ENCODE measurements at places on chromosomes 1 and 21.

GRCh38 chr1:9289090-9289534, 3.6 kb upstream of the SPSB1 start:
- peak; percentile 92 for DNase-seq

DNA sequence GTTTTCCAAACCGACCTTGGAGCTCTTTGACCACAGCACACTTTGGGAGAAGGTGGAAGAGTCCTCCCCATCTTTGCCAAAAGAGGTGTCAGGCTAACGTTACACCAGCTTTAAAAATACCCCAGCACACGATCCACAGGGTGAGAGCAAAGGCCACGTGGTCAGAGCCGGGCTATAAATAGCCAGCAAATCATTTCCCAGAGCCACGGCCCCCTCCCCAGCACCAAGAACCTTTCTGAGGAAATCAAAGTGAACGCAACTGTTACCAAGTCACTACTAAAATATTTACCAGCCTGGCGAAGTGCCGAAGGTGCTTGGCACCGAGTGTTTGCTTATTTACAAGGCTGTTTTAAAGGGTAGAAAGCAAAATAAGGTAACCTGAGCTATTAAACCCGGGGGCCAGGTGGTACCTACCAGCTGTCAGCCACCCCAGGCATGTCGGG, 72.4 kb downstream of the CASZ1 start:
- no peak for DNase-seq

DNA sequence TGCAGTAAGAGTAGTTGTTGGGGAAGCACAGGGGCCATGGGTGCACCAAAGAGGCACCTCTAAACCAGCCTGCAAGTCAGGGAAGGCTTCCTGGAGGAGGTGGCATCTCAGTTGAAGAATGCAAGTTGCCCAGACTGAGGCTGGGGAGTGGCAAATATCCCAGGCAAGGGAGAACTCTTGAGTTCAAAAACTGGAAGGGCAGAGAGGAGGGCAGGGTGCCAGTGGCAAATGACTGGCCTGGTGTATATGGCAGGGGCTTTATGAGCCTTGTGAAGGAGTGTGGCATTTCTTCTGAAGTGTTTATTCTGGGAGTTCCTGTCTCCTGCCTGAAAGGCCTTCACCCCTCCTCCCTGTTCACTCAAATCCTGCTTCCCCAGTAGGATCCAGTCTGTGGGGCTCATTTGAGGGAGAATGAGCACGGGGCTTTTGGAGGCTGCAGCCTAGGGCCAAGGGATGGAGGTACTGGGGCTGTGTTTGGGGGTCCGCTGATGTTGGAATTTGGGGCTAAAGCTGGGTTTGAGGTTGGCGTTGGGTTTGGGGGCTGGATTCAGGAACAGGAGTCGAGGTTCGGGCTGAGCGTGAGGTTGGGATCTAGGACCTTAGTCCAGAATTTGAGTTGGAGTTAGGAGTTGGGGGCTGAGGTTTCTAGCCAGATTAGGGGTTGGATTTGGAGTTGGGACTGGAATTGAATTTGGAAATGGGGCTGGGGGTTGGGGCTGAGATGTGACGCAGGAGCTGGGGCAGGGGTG, at the start of gene TMEM125:
TSS of gene TMEM125 (plus strand) at position 357 of the 749 bp plus-strand sequence. CDS start 2,740 bp downstream, outside the sequence.
- DNase-seq = no peak

GRCh38 chr1:111605576-111605975, 14.0 kb upstream of the RAP1A start:
- DNase-seq = no peak

DNA sequence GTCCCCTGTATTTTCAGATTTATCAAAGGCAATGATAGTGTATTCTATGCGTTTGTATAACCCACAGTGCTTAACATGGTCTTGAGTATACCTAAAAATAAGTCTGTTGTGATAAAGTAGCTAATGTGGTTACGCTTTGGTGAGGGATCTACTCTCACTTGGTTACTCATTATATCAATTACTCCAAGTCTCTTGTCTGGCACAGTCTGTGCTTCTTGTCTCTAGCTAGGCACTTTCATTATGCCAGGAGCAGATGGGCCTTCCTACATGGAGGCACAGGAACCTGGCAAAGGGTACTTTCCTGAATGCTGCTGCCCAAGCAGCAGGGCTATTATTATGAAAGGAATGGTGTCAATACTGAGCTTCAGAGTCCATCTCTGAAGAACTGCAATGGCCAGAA, 4.2 kb upstream of the PTPN22 start:
- no peak for DNase-seq

GRCh38 chr1:9700340-9700739, 48.8 kb downstream of the PIK3CD start:
- no peak for DNase-seq
